ENCODE measurements at places on chromosomes 1 and 21.

GRCh38 chr1:178493301-178493741 is 3.4 kb downstream of the CLEC20A start:
- DNase-seq, result no peak

- peak; percentile 47 for DNase-seq
Measured at GRCh38 chr1:241411776-241412338, 54.9 kb upstream of the RGS7 start.

GRCh38 chr1:198201956-198202784 is 45.4 kb downstream of the NEK7 start:
- no peak for DNase-seq

DNA sequence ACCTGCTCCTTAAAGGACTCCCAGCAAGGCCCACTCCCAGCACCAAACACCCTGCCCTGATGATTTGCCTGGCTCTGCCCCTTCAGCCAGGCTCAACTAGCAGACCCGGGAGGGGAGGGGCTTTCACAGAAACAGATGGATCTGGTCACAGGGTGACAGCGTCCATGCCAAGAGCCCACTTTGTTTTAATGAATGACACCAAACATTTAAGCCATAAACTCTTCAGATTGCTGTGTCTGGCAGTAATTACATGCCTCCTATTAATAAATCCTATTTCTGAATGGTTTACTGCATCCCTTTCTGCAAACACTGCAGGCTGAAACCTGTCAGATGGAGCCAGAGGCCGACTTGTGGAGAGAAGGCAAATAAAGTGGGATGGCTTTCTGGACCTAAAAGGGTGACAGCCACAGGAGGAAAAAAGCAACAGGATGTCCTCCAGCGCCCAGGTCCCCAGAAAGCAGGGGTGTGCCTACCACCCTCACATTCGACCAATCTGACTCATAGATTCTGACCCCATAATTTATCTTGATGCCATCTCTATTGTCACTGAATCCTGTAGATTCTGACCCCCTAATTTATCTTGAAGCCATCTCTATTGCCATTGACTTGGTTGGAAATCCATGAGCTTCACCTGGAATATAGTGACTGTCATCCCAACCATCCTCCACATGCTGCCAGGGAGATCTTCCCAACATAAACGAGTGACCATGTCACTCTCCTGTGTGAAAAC is 200.9 kb downstream of the PLPP3 start:
- no peak for DNase-seq

GRCh38 chr1:167463875-167464575 is 54.3 kb downstream of the CD247 start:
- no peak for DNase-seq
